Activated CD4-positive, alpha-beta T cell treated with anti-CD3 and anti-CD28 coated beads, Interleukin-2, Interleukin-4, amounts not matched to agents 100 ng/mL and 50 ng/mL, durations not matched to agents 16 hours and 8 hours (primary cell): ENCODE measurements at places on chromosomes 5 and 9.

DNA sequence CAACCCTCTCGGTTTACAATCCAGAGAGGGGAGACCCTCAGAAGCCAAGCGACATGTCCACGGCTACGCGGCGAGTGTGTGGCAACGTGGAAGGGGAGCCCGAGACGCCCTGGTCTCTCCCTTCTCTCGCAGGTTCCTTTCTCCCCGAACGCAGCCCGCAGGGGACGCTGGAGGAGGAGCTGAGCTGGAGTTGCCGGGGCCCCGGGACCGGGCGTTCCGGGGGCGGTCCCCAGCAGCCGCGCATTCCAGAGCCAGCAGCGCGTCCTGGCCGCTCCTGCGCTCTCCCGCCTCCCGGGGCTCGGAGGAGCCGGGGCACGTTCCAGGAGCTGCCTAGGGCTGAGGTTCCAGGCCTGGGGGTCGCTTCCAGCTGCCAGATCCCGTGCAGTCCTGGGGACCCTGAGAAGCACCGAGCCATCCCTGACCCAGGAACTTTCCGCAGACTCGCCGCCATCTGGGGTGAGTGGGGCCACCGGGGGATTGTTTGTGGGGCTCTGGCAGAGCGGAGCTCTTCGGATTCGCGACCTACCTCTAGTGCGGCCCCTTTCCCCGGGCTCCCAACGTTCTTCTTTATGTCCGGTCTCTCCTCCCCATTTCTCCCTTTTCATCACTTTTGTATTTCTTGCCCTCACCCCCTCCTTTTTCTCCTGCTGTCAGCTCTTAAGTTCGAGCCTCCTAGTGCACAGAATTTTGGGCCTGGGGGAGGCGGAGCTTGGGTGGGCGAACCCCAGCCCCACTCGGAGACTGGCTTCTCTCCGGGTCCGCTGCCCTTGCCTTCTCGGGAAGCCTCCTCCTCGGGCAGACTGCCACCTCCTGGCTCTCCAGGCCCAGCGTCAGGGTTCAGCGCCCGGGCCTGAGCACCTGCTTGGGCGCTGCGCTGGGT lies at the start of gene SMIM3:
Gene SMIM3 (plus strand): TSS at position 241 of the 880 bp plus-strand sequence. CDS start 16,684 bp downstream, outside the sequence.
- DNase-seq = peak; percentile 68

DNA sequence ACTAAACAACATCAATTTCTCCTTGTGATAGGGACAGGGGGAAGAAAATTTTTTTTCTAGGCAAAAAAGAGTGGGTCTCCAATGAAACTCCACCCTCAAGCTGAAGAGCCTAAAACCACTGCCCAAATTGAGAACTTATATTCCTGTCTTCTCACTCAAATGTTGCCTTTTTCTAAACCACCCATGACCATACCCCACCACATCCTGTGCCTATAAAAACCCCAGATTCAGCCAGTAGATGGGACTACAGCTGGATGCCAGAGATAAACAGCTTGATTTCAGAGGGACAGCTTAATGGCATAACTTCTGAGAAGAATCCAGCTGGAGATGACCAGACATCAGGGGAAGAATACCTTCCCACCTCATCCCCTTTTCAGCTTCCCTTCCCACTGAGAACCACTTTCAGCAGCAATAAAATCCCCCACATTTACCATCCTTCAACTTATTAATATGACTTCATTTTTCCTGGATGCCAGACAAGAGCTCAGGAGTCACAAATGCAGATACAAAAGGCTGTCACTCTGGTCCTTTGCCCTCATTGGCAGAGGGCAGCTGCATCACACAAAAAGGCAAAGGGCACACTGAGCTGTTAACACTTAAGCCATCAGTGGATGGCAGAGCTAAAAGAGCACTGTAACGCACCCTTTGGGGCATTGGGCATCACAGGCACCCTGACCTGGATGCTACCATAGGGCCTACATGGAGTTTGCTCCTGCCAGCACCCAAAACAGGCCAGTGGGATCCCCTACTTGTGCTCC lies 972.5 kb upstream of the CTNND2 start:
- DNase-seq = no peak

DNA sequence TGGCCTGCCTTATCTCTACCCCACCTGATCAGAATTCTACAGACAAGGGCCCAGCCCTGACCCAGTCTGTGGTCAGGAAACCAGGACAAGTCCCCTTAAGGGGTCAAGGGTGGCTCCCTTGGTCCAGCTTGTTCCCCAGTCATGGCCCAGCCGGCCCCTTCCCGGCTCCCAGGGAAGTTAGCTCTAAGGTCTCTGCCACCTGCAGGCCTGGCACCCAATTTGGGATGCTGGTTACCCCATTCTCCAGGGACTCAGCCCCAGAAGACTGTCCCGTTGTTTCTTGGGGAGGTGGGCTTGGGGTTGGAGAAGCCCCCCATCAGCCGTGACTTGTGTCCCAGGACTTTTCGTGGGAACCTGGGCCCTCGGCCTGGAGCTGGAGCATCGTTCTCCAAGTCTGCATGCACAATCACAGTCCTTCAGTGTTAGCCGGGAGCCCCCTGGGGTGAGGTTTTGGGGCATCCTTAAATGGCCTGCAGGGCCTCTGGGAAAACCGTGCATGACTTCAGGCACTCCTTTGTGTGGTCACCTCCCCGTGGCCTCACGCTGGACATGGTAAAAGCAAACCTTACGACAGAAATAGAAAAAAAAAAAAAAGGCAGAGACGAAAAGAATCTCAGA lies 150.8 kb upstream of the PHYKPL start:
- DNase-seq = no peak

GRCh38 chr5:179304466-179304865 lies 40.8 kb downstream of the ADAMTS2 start:
- no peak for DNase-seq

DNA sequence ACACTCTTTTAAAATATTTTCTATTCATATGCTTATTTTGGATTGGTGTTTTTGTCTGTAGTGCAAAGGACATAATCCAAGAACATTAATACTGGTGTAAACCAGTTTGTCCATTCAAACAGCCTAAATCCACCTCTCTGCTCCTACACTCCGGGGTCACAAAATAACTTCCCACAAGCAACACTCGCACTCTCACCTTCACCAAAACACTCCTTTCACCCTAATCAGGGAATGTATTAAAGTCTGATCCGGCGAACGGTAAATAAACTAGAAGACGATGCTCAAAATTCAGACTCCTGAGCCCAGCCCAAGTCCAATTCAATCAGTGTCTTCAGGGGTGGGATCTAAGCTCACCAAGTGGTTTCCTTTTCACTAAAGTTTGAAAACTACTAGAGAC lies 649 bp downstream of the AP3B1 start:
- no peak for DNase-seq

DNA sequence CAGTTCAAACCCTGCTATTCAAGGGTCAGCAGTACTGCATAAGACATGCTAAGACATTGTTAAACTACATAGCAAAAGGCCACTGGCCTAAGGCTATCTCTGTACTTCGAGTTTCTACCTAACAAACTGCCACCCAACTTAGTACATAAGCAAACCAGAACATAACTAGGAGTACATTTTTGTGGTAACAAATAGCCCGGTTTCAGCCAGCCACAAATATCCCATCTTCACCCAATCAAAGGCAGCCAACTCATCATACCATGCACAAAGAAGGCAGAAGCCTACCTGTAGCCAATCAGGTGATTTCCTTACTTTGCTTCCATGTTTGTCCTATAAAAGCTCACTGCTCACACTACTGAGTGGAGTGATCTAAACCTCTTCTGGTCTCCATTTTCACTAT lies 201.4 kb downstream of the SMARCA2 start:
- no peak for DNase-seq

- DNase-seq = no peak
Measured at GRCh38 chr9:106038266-106039001, 344.1 kb downstream of the TMEM38B start.

- no peak for DNase-seq
Measured at GRCh38 chr5:135986891-135987401, 32.2 kb upstream of the LECT2 start.

DNA sequence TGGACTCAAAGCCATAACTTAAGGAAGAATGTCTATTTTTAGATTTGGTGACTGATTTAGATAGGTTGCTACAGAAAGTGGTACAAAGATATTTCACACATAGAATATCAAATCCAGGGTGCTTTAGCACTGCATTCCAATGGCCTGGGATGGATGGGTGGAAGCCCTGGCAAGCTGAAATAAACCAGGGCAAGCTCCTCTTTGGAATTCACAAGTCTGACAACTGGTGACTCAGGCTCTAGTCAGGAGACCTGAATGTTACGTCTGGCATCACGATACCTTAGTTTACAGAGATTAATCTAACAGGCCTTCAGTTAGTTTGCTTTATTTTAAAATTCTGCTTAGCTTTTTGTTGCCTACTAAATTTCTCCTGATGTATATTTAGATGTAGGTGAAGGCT lies 144.0 kb downstream of the TMC1 start:
- DNase-seq = no peak

GRCh38 chr5:58235299-58235698 lies 224.6 kb downstream of the PLK2 start:
- DNase-seq = no peak

GRCh38 chr9:109424618-109425017 lies 73.5 kb downstream of the PTPN3 start:
- no peak for DNase-seq

DNA sequence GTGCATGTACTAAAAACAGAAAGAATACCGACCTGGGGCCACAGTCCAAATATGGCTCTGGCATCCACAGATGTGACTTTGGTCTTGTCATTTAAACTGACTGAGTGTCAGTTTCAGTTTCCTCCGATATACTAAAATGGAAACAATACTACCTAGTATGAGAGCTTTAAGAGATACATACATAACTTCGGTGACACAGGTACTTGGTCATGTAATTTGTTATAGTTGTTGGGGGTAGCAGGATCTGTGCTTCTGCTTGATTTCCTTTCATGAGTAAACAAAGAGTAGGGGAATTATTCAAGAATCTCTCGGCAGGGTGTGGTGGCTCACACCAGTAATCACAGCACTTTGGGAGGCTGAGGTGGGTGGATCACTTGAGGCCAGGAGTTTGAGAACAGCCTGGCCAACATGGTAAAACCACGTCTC lies 32.1 kb downstream of the MTMR12 start:
- peak; percentile 81 for DNase-seq
